NCI-H1092 (cell line): ENCODE measurements at places on chromosomes 2 and 18.

GRCh38 chr2:162075689-162076132 is 1.7 kb upstream of the DPP4 start:
- no peak for DNase-seq

- no peak for DNase-seq
Observed at GRCh38 chr2:43039376-43040080, 186.9 kb downstream of the ZFP36L2 start.

DNA sequence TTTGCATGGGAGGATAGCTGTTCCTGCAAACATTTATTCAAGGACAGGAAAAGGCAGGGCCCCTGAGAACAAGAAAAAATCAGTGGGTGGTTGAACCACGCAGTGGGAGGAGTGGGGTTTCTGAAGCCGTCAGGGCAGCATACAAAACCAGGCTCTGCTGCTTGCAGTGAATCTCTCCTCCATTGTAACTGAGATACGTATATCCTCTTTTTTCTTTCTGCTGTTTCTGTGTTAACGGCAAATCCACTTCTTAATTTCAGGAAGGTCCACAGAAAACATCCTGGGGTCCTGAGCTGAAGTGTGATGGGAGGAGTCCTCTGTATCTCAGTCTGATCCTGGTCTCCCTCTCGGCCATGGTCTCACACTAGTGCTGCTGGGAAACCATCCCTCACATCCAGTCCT is 27.2 kb upstream of the KCNF1 start:
- no peak for DNase-seq

GRCh38 chr18:76480913-76481312 is 14.1 kb downstream of the ZNF516 start:
- no peak for DNase-seq

GRCh38 chr2:180698668-180699067 is 281.7 kb upstream of the UBE2E3 start:
- DNase-seq: no peak

DNA sequence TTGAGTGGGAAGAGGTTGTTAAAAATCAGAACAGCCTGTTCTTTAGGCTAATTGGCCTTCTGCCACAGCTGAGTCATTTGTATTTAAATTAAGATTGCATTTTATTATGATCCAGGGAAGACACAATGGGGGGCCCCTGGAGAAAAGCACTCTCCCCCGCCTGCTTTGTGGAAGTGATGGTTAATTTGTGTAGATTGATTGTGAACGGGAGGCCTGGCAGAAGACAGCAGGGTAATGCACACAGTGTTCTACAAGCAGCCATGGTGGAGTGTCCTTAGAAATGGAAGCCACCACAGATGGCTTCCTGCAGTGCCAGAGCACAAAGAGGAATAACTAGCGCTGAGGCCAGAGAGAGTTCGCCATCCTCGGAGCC is 19.6 kb downstream of the RAMP1 start:
- DNase-seq: no peak

DNA sequence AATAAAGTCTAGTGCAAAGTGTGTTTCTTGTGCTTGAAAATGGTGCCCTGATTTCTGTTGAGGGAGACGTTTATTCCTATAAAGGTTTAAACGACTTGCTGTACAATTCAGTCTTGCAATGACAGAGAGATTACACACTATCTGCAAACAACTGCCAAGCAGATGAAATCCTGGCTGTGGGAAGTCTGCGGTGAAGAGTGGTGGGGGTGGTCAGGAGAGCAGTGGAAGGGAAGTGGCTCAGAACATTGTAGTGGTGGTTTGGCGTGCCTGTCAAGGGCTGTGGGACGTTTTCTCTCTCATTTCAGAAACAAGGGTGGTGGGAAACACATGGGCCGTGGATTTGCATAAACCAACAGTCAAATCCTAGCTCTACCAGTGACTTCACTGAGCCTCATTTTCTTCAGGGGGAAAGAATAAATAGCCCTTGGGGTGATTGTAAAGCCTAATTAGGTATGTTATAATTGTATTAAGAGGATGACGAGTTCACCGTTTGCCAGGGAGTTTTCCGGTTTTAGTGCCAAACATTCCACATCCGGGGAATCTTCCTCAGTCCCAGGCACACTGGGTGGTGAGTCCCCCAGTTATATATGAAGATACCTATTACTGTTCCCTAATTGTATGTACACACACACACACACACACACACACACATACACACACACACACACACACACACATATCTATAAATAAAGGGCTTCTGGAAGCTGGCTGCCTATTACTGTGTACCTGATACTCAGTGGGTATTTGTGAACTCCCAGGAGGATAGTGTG is 115.0 kb downstream of the SPTBN1 start:
- no peak for DNase-seq

DNA sequence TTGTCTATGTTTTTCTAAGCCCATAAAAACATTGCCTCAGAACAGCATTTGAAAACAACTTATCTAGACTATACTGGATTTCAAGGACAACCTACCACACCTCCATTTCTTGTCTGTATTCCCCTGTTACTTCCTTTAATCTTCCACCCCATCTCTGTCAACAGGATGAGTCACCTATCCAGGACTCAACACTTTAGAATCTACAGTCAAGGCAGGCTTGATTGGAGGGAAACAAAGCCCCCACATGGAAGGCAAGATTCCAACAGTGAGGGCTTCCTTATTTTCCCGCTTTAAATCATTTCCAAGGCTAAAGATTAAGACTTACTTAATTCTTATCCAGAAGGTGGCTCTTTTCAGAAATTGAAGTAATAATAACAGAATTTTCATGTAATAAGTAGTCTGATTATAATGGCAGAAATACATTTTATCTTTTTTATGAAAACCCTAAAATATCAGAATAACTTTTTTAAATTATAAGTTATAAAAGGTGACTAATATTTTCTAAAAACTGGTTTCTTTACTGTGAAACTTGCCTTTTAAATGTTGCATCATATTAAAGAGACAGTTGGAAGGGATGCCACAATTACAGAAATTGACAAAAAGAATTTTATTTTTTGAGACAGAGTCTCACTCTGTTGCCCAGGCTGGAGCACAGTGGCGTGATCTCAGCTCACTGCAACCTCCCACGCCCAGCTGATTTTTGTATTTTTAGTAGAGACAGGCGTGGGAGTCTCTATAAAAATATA is 138.7 kb upstream of the CCDC150 start:
- DNase-seq: no peak
